ENCODE measurements at places on chromosomes 6 and 20.

GRCh38 chr20:60102665-60103210, 144.5 kb downstream of the CDH26 start:
- no peak for DNase-seq

GRCh38 chr6:22357724-22358189, 60.9 kb upstream of the PRL start:
- no peak for DNase-seq

DNA sequence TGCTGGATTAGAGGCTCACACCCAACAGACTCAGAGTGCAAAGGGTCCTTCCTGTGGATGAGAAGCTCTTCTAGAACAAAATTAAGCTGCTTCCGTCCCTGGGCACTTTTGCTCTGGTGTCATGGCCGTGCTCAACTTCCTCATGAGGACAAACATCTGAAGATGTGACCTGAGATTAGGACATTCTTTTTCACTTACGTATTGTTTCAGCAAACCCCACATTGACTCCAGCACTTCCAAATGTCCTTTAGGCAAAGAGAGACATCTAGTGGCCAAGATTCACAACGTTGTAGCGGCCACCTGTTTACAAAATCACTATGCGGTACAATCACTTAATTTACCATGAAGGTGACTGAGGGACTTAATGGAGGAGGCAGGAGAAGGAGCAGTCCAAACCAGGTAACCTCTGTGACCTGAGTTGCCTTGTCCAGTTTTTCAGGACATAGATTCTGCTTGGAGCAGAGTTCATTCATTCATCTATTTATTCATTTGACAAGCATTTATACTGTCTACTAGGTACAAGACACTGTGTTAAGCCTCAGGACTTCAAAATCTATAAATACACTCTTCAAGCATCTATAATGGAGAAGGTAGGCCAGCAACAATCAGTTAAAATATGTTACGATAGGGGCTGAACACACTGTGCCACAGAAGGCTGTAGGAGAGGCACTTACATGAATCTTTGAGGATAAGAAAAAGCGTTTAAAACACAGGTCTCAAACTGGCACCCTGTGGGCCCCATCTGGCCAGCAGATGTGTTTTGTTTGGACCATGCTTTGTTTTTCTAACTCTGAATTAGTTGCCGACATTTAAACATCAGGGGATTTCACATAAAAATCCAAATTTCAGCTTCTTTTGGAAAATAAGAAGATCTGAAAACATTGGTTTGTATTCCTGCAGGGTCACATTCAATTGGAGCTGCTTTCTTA, 5.6 kb upstream of the ADGRF1 start:
- peak; percentile 58 for DNase-seq

GRCh38 chr6:46291275-46291633, 120.5 kb upstream of the ENPP5 start:
- DNase-seq = no peak

- no peak for DNase-seq
These were observed 1.9 kb downstream of the HEBP2 start for GRCh38 chr6:138405816-138406413.

DNA sequence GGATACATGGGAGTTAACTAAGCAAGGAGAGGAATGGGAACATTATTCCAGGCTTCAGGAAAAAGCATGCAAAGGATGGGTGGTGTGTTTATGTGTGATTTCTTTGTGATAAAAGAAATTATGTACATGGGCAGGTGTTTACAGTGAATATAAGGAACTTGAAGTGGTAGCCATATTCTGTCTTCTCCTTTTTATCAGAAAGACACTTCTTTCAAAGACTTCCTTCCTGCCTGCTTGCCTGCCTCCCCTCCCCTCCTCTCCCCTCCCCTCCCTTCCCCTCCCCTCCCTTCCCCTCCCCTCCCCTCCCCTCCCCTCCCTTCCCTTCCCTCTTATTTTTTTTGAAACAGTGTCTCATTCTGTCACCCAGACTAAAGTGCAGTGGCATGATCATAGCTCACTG, 14.4 kb downstream of the CYB5R4 start:
- no peak for DNase-seq

DNA sequence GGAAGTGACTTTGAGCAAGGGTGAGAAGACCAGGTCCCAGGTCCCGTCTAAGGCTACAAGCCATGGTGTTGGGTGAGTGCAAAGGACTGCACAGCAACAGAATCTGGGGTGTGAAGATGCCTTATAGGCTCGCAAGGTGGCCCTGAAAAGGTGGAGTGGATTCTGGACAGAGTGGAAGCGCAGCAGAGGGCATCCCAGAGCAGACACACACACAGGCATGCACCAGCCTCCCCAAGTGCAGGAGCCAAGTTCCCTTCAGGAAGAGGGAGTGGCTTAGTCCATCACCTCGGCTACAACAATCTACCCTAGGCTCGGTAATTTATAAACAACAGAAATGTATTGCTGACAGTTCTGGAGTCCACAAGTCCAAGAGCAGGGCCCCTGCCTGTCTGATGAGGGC, 180.1 kb upstream of the PDE10A start:
- DNase-seq = no peak

GRCh38 chr20:1844325-1845162, 50.7 kb upstream of the SIRPA start:
- peak; percentile 37 for DNase-seq

GRCh38 chr20:2602746-2603145, 49.7 kb upstream of the NOP56 start:
- no peak for DNase-seq

- no peak for DNase-seq
These were observed 953.7 kb downstream of the TFAP2A start for GRCh38 chr6:9461188-9461587.

GRCh38 chr6:119879731-119880130, 530.2 kb upstream of the MAN1A1 start:
- no peak for DNase-seq

GRCh38 chr20:12591949-12592470, 416.8 kb upstream of the SPTLC3 start:
- no peak for DNase-seq

- DNase-seq = no peak
These were observed 2.5 kb downstream of the GRM4 start for GRCh38 chr6:34143196-34143883.

DNA sequence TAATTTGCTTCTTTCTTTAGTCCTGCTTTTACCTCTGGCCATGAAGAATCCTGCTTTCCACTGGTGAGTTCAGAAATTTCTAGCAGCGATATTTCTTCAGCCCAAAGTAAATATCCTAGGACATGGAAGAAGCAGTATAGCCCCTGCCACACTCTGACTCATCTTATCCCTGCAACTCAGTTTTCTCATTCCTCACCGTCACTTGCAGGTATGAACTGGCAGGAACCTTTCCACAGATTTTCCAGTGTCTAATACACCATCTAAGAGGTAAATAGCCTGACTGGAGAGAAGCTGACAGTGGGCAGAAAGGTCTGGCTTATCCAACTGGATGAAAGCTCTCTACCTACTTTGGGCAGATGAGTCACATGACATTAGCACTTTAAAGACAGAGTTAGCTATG, 816.7 kb upstream of the FLRT3 start:
- no peak for DNase-seq

GRCh38 chr20:17565169-17565845, 4.6 kb upstream of the DSTN start:
- DNase-seq = no peak

DNA sequence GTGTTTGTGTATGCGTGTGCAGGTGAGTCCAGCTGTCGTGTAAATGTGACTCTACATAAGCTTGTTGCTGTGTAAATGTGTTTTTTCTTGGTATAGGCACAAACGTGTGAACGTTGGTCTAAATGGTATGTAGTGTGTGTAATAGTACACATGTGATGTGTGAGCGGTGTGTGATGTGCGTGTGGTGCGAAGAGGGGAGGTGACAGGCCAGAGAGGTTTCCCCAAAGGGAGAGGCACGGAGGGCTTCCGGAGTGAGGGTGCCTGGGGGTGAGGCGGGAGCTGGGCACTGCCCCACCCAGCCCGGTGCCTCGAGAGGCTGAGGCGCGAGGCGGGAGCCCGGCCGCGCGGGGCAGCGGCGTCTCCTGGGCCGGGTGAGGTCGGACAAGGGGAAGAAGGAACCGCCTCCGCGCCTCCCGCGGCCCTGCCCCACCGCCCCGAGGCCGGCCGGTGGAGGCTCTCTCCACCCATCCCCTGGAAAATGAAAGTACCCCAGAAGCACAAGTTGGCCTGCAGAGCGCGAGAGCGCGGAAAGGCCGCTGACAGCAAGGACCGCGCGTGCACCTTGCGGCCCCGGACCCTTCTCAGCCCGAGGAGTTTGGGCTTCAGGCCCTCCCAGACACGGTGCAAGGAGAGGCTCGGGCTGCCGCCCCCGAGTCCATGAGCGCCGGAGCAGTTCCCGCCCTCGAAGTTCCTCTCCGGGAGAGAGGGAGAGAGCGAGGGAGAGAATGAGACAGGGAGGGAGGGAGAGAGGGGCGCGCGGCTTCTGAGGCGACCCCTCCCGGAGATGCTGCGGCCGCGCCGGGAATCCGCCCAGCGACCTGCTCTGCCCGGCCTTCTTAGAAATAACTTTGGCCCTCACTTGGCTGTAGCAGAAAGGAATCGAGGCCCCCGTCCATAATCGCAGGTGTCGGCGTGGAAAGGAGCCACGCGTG, 43.2 kb upstream of the OSTM1 start:
- no peak for DNase-seq

GRCh38 chr6:41013466-41014153, 25.4 kb downstream of the UNC5CL start:
- DNase-seq = no peak

DNA sequence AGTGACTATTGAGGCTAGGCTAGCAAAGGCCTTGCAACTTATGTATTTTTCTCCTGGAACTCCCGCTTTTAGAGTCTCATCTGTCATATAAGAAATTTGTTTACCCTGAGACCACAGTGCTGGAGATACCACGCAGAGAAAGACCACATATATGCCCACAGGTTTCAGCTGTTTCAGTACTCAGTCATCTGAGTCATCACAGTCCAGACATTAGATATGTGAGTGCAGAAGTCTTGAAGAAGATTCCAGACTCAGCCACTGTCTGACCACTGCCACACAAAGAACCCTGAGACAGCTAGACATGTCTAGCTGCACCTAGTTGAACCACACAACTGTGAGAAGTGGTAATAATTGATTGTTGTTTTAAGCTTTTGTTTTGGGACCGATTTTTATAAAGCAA, 648.3 kb downstream of the EPM2A start:
- DNase-seq = peak; percentile 1

DNA sequence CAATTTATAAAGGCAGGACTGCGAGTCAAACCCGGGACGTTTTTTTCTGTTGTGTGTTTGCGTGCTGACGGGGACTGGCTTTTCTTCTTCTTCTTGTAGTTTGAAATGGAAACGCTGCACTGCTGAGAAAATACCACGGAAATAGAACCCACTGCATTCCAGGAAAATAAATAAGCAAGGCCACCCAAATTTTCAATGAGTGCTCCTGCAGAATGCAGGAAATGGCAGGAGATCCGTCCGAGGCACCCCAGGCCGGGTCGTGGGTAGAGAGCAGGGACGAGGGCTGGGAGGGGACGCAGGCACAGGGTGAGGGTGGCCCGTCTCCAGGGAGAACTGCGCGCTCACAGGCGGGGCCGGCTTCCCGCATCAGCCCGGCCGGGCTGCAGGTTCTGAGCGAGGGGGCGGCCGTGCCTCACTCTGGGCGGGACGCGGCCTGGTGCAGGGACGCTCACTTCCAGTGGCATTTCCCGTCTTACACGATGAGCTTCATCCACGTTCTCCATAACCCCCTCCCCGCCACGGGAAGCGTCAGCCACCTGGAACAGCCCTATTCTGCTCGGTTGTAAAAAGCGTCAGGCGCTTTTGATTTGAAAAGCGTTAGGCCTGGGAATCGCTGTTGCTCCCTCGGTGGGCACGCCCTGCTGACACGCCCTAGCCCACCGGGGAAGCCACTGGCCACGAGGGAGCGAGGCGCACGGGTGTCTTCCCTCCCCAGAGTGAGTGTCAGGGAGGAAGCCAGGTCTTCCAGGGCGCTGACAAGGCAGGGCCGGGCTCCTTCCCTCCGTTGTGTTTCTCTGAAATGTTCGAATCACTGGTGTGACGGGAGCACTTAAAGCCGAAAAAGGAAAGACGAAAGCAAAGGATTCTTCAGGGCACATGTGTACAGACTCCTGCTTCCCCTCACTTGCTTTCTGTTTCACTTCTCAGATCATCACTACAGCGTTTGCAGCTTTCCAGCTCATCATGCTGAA, 17.9 kb upstream of the EXOC2 start:
- DNase-seq = peak; percentile 80

GRCh38 chr6:7391151-7391550, 1.5 kb downstream of the RIOK1 start:
- DNase-seq = no peak

DNA sequence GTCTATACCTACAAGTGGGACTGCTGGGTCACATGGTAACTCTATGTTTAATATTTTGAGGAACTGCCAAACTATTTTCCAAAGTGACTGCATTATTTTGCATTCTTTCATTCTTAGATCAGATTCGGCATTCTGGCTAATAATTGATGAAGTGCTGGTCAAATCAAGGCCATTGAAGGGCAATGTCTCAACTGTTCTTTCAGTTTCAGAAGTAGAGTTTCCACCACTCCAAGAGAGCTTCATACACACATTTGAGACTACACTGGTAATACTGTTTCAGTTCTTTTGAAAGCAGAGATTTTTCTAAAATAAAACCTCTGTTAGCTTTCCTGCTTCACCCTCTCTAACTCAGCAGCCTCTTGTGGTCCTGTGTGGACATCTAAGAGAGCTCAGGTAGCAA, 154.5 kb downstream of the CFAP61 start:
- no peak for DNase-seq

GRCh38 chr6:144264270-144265060, 20.7 kb upstream of the UTRN start:
- no peak for DNase-seq

GRCh38 chr20:54219751-54220426, 12.0 kb downstream of the PFDN4 start:
- DNase-seq = peak; percentile 31
